ENCODE measurements at places on chromosomes 13 and 19. TPM values are rescaled to one million over a fixed set of nuclear protein-coding genes. Genes with fewer than 3 reads are reported as not detected.
A peak's percentile ranks its signal among the peaks of the same experiment; 100 is the strongest.

Gene IGFL1
- total RNA-seq: not detected

Gene COL4A1
- 0.06 TPM for total RNA-seq

Gene SULT2A1
- total RNA-seq: not detected

Gene HIPK4
- total RNA-seq: not detected

DNA sequence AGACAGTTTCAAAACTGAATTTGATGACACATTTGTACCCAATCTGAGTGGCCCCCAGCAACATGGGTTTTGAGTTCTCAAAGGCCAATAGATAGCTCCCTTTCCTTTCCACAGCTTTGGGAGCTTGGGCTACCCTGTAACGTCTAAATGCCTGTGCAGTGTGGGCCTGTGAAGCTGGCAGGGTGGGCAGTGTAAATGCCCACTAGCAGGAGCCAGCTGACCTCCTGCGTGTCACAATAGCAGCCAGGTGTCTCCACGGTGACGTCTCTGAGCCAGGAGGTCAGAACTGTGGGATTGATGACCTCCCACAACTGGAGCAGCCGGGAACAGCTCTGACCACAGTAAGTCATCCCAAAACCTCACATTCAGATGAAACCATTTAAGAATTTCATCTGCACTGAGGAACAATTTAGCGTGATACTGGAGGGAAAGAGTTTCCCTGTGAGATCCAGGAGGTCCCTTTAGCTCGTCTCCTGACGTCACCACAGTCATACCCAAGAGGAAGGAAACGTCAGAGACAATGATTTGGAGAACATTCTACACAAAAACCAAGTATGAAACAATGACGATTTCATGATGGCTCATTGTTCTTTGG, at the start of gene IPO5:
TSS of gene IPO5 (plus strand) at position 300 of the 595 bp plus-strand sequence. CDS start 23,022 bp downstream, outside the sequence.
- DNase-seq: peak; percentile 7

- peak; percentile 7 for DNase-seq
These were observed 416.2 kb downstream of the DIAPH3 start for GRCh38 chr13:59747529-59747928.

- DNase-seq: no peak
These were observed 37.8 kb downstream of the MBD3L2B start for GRCh38 chr19:6983448-6983847.

GRCh38 chr13:106372199-106373155, 163.0 kb downstream of the EFNB2 start:
- DNase-seq: peak; percentile 2

DNA sequence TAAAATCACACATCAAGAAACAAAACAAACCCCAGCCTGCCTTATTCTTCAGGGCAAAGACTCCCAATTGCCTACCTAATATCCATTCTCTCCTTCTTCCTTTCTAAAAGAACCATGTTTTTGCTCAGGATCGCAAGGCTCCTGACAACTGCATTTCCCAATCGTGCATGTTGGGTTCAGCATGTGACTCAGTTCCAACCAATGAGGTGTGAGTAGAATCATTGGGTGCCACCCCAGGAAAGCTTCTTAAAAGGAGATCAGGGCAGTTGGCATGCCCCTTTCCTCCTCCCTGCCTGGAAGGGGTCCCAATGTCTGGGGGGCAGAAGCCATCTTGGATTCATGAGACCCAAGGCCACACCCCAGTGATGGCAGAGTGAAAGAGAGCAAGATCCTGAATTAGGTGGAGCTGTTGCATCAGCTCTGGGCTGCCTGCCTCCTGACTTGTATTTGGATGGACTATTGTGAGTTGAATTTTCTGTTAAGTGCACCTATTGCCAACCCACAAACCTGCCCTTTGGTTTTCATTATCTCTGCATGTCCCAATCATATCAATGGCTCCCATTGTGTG, 26.0 kb upstream of the UBAC2 start:
- DNase-seq: no peak

GRCh38 chr19:38321646-38322196, 2.1 kb downstream of the KCNK6 start:
- no peak for DNase-seq

- DNase-seq: peak; percentile 41
These were observed 31.2 kb downstream of the CLEC17A start for GRCh38 chr19:14614099-14614412.
